ENCODE measurements at places on chromosomes 3 and 15.

DNA sequence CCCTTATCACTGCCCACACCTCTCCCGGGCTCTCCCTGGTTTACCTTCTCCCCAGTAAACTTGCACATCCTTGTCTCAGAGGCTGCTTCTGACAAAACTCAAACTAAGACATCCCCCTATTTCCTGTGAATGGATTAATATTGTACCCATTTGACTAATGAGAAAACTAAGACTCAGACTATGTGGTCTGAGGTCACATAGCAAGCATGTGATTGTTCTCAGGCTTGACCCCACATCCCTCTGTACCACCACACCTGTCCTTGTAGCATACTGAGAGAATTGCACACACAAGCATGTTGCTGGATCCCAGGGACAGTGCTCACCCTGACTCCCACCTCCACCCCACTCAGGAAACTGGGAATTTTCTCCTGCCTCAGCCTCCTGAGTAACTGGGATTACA is 90.7 kb upstream of the HES1 start:
- no peak for DNase-seq

DNA sequence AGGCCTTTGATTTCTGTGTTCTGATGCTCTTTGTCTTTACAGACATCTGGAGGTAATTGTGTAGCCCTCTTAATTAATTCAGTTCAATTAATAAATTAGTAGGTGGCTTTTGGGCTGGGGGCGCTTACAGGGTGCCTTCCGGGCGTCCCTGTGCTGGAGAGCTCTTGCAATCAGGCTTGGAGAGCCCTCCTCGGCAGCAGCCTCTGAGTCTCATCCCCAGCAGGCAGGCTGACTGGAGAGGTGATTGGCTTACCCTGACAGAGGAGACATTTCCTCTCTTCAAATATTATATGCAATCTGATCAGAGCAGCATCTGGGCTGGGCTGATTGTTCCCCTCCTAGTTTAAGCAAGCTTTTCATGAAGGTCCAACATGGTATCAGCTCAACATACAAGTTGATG is 250.7 kb downstream of the LPP start:
- no peak for DNase-seq

- DNase-seq, result peak; percentile 70
These were observed 298 bp downstream of the BCL2L10 start for GRCh38 chr15:52112203-52112750.

- no peak for DNase-seq
These were observed 46.0 kb downstream of the MGLL start for GRCh38 chr3:127776347-127776746.

GRCh38 chr15:39586387-39587095 is 5.7 kb downstream of the THBS1 start:
- no peak for DNase-seq

DNA sequence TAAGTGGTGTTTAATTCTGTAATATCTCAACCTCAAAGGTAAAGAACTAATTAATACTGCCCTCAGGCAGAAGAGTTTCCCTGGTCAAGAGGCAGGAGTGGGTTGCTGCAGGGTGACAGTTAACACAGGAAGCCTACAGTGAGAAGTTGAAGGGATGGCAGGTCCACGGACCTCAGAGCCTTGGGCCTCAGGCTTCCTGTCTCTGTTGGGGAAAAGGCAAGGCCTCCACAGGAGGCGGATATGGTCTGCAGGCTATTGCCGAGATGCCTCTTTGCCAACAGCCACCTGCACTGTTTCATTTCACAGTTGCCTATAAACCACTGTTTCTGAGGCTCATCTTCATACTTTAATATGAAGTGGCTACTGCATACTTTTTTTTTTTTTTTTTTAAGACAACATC is 33.3 kb upstream of the RPN1 start:
- no peak for DNase-seq

GRCh38 chr3:97822359-97822775 is 556 bp downstream of the CRYBG3 start:
- DNase-seq, result peak; percentile 64

- DNase-seq, result no peak
These were observed 127.4 kb downstream of the WDR76 start for GRCh38 chr15:43954181-43954621.

DNA sequence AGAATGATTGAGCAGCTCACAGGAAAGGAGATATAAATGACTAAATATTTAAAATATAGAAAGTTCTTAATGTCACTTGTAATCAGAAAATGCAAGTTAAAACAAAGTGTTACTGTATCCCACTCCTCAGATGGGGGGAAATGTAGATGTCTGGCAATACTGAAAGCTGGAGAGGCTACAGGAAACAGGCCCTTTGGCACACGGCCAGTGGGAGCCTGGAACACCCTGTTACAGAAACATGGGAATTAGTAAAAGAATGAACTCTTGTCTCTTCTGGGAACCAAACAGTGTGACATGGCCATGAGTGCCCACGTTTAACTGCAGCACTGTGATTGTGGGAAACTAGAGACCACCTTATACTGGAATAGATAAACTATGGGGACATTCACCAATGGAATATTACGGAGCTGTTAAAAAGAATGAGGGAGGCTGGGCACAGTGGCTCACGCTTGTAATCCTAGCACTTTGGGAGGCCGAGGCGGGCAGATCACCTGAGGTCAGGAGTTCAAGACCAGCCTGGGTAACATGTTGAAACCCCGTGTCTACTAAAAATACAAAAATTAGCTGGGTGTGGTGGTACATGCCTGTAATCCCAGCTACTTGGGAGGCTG is 50.2 kb downstream of the CDCP1 start:
- no peak for DNase-seq

GRCh38 chr15:99054025-99054387 is 46.4 kb upstream of the PGPEP1L start:
- no peak for DNase-seq

DNA sequence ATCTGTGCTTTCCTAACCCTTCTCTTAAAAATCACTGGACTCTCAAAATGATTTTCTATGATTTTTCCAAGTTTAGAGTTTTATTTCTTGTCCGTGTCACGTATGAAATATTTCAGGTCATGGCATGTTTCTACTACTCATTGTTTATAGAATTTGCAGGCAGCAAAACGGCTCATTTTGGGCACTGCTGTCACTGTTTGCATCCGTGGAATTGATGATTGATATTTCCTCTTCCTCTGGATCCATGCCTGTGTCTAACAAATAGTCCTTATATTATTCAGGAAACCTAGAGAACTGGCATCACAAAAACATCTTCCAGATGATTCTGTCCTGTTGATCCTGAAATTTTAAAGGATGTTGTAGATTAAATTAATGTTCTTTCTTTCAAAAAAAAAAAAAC is 47.6 kb downstream of the LARS2 start:
- DNase-seq, result no peak

DNA sequence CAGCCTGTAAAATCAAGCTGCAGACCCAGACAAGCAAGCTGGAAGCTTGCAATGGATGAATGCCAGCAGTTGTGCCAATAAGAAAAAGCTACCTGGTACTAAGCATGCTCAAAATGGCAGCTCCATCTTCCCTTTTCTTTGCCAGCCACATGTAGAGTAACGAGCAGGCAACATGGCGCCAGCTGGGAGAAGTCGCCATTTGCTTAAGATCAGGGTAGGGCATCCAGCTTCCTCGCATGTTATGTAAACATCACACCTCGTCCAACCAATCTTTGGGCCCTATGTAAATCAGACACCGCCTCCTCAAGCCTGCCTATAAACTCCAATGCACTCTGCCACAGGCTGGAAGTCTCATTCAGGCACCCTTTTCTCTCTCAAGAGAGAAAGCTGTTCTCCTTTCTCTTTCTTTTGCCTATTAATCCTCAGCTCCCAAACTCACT is 973.9 kb downstream of the FHIT start:
- no peak for DNase-seq

- no peak for DNase-seq
These were observed 62.0 kb upstream of the LEKR1 start for GRCh38 chr3:156763931-156764720.

DNA sequence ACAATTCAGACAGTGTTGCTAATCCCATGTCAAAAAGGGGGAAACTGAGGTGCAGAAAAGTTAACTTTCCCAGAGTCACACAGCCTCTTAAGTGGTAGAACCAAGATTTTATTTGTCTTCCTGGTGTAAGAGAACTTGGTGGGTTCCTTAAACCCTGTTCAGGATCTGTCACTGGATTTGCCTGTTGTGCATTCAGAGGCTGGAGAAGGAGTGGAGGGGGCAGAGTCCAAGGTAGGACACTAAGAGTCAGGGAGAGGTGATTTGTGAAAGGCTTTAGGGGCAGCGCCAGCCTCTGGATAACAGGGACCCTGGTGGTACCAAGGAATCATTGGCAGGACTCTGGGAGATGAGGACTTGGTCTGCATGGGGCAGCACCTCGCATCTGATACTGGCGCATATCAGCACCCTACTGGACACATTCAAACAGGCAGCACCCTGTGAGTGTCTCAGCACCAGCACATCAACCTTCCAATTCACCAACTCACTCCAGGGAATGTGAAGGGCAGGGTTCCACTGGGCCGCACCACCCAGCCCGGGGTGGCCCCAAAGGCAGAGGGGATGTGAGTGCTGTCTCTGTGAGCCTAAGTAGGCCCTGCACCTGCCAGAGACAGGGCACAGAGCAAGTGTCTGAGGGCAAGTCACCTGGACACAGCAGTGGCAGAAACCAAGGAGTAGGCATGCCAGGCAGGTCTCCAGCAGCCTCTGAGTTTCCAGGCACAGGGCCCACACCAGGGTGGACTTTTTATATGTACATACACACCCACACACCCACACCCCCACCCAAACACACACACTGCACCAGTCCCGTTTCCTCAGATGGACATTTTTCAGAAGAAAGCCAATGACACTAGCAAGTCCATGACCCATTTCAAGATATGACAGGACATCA is 71.6 kb downstream of the LIPC start:
- DNase-seq, result peak; percentile 38

- no peak for DNase-seq
These were observed 217.6 kb downstream of the ARRDC4 start for GRCh38 chr15:98177966-98178592.

GRCh38 chr15:39188930-39189329 is 391.9 kb upstream of the THBS1 start:
- DNase-seq, result no peak

DNA sequence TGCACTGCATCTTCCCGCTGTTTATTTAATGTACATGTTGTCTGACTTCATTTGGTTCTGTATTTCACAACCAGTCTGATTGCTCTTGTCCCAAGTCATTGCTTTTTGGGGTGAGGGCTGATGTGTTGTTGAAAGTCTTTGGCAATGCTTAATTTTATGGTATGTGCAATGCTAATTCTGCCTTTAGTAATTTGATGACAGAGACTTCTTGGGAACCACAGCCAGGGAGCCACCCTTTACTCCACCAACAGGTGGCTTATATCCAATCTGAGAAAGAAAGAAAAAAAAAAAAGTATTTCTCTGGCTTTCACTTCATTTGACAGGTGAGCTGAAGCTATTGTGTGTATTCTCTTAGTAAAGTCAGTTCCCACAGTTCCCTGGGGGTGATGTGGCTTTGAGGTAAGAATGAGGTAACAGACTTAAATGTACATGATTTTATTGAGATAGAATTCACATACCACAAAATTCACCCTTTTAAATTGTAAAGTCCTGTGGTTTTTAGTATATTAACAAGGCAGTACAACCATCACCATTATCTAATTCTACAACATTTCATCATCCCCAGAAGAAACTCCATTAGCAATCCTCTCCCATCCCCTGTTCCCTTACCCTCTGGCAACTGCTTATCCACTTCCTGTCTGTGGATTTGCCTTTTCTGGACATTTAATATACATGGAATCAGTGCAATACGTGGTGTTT is 97.3 kb downstream of the SLCO3A1 start:
- no peak for DNase-seq

DNA sequence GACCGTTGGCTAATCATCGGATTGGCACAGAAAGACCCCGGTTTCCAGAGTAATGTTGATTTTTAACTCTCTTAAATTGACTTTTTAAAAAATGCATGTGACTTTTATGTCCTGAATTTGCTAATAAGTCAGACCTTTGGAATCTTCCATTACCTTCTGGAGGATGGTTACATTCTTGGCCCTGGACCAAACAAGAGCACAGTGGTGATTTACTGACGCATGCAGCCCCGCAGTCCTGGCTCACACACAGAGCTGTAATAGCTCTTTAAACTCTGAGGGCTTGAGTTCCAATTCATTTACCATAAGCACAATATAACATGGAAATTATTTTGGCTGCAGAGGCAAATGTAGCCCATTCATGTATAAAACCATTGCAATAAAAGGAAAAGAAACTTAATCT is 25.1 kb downstream of the SOX14 start:
- no peak for DNase-seq

- no peak for DNase-seq
These were observed 165.7 kb downstream of the P3H2 start for GRCh38 chr3:189954733-189955665.

- DNase-seq, result no peak
These were observed 20.9 kb downstream of the ACAD11 start for GRCh38 chr3:132638706-132639105.

GRCh38 chr3:117719316-117719926 is 1009.8 kb downstream of the TUSC7 start:
- DNase-seq, result no peak

GRCh38 chr3:169659096-169659819 is 4.3 kb downstream of the MECOM start:
- no peak for DNase-seq

DNA sequence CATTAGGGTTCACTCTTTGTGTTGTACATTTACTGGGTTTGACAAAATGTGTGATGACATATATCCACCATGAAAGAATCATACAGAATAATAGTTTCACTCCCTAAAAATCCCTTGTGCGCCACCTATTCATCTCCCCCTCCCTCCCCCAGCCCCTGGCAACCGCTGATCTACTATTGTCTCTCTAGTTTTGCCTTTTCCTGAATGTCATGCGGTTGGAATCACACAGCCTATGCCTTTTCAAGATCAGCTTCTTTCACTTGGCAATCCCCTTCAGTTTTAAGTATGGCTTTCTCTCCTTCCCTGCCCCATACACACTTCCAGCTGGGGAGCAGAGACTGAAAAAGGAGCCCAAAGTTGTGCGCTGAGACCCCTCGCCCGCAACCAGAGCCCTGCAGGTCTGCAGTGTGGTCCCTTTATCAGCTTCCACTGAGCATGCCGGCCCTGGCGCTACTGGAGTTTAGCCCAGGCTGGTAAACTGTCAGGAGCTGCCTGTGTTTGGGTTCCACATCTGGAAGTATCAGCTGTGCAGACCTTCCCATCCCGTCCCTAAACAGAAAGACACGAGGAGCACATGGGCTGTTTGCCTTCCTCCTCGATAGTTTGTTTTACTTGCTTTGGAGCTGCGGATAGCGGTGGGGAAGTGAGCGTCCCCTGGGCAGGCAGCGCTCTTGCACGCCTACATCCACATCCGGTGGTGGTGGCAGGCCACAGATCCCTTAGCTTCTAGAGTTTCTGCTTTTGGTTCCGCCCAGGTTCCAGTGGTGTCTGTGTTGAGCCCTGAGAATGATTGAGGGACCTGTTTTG is 12.3 kb downstream of the BOC start:
- DNase-seq, result peak; percentile 68

Measured in activated CD8-positive, alpha-beta memory T cell treated with anti-CD3 and anti-CD28 coated beads, Interleukin-2, amount 50 U/mL, for 48 hours (primary cell).